DMS53 (cell line): ENCODE measurements at places on chromosomes 5 and 9.

DNA sequence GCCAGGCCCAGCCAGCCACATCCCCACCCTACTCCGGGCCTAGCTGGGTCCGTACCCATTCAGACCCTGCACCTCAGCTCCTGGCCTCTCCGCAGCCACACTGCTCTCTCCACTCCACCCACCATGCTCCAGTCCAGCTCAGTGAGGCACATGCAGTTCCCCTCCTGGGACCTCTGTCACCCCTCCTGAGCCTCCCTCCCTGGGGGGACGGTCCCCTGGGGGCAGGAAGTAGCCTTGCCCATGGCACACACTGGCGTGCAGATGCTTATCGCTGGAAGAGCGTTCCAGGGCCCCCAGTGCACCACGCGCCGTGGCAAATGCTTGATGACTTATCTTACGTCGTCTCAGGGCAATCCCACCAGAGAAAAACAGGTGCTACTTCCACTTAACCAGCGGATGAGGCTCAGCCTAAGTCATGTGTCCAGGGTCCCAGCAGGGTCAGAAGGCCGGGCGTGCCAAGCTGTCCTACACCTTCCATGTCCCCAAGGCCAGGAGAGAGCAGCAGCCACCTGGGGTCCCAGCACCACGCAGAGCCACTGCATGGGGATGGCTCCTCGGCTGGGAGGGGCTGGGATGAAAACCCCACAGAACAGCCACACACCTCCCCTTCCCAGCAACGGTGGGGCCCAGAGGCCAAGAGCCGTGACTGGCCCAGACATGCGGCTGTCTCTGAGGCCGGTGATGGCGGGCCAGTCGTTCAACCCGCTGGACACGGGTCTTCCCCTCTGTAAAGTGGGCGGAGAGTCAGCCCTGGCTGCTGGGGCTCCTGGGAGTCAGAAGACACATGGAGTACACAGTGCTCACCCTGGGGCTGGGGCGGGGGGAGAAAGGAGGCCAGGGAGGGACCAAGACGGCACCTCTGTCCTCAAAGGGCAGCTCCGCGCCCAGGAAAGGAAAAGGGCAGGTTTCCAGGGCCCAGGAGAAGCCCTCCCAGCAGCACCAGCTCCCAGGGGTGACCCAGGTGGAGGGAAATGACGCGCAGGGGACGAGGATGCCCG lies 2.6 kb upstream of the CCDC187 start:
- DNase-seq, result peak; percentile 52

- DNase-seq, result no peak
Measured at GRCh38 chr5:108739906-108740305, 7.8 kb upstream of the FER start.

DNA sequence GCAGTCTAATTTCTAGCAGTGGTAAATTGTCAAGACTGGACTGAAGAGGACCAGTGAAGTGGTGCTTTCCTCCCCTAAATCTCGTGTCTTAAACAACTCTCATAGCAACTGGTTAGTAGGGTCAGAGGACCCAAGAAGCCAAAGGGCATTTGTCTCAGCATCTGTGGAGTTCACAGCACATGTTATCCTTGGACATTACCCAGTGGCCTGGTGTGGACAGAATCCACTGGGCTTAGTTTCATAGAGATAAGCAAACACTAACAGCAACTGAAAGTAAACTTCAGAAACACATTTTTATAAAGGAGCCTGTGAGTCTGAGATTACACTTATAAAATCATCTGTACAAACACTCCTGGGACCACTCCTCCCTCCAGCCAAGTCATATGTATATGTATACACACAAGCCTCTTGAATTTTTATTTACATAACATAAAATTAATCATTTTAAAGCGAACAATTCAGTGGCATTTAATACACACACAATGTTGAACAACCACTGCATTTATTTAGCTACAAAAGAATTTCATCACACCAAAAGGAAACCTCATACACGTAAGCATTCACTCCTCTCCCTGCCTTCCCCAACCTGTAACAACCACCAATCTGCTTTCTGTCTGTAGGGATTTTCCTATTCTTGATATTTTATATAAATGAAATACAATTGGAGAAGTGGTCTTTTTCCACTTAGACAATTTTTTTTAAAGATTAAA lies 457.8 kb downstream of the RASEF start:
- DNase-seq, result peak; percentile 62

DNA sequence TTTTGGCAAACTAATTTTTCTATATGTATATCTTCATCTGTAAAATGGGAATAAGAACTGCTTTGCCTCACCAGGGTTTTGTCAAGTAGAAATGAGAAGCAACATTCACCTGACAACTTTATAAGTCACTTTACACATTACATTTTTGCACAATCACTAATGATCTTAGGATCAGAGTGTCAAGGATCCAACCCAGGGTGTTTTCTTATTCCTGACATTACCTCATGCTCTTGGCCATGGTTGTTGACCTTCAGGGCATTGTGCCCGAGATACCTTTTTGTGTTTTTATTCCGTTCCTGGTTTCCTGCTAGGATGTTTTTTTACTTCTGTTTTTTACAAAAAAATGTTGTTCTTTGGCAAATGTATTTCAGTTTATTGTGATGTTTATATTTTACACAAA lies 22.2 kb upstream of the RASA1 start:
- no peak for DNase-seq

DNA sequence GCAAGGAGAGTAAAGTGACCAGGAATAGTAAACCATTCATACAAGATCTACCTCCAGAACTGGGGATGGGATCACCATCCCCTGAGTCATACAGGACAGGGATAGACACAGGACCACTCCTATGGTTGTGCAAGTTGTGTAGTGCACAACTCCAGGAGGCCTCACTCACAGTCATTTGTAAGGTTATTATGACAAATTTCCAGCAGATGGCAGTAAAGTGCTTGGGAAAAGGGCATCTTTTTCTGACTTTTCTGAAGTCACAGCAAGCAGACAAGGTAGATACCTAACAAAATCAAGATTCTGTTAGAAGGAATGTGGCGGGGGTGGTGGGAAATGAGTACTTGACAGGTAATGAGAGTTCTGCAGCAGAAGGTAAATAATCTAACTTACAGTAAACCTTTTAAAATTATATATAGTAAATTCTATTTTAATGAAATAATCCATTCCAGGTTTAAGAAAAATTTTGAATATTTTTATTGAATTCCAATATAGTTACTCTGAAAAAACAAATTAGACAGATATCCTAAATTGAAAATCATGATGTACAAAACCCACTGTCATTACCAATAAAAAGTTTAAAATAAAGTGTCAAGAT lies 16.7 kb upstream of the KIF27 start:
- peak; percentile 79 for DNase-seq

DNA sequence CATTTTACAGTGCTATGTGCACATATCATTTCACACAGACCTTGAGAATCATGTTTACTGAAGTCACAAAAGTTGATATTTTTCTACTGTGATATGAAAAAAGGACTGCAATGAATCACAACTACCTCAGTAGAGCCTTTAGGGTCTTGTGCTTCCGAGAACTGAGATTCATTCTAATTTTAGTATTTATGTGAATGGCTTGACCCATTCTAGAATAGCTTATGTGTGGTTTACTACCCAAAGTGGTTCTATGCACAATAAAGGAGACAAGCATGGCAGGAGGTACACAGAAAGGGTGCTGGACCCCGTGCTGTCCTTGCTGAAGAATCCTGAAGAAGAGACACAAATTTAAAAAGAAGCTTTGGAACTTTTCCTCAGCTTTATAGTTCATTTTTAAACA lies 28.2 kb downstream of the MEF2C start:
- DNase-seq, result no peak

GRCh38 chr9:100281676-100282387 lies 70.9 kb downstream of the TEX10 start:
- DNase-seq, result no peak

DNA sequence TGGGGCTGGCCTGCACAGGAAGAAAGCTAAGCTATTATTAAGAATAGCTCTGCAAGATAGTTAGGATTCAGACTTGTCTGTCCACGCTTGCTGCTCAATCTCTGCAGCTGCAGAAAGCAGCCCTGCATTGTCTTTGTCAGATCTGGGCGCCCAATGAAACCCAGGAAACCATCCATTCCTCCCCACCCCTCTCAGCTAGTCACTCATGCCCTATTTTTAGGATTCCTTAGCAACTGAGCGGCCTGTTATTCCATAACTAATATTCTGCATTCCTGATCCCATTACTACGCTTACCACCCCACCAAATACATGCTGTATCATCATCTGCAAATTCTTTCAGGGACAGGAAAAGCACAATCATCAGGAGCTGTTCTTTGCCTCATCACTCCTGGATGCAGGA lies 52.9 kb upstream of the APC start:
- no peak for DNase-seq

- DNase-seq, result no peak
Measured at GRCh38 chr9:87635656-87636501, 90.0 kb upstream of the CTSL start.

DNA sequence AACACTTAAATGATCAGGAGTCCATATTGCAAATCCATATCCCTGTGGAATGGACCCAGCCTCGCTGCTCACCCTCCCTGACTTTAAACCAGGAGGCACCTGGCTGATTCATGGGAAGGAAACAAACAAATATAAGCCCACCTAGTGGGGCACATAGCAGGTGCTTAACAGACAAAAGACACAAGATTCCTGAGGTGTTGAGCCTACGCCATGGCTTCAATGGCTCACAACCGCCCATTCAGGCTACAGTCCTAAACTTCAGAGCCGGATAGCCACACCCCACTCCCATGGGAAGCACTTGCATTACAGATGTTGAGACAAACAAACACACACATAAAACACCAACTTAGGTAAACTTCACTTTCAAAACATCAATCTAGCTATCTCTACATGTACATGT lies 359.9 kb downstream of the ICE1 start:
- no peak for DNase-seq

DNA sequence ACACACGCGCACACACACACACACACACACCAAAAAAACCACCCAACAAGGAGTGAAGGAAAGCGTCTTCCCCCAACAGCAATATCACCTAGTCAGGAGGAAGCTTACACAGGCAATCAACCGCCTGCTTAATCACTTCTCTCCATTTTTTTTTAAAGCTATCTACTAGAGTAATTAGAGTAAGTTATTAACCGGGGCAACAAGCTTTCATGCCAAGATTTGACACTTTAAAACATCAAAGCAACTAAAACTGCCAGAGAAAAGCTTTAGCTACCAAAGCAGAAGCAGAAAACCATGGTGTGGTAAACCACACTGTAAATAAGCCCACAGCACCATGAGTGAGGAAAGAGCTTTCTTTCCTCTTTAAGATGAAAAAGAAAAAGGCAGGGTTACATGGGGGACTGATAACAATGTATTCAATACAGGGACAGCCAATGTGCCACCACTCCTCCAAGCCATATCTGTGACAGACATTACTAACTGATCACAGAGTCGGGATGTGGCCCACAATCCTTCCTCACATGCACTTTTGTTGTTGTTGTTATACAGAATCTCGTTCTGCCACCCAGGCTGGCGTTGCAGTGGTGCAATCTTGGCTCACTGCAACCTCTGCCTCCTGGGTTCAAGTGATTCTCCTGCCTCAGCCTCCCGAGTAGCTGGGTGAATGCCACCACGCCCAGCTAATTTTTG lies 282.1 kb downstream of the CRB2 start:
- DNase-seq, result peak; percentile 25

GRCh38 chr9:94783102-94783682 lies 56.7 kb downstream of the AOPEP start:
- DNase-seq, result peak; percentile 94

GRCh38 chr9:94758880-94759279 lies 32.4 kb downstream of the AOPEP start:
- DNase-seq, result no peak

DNA sequence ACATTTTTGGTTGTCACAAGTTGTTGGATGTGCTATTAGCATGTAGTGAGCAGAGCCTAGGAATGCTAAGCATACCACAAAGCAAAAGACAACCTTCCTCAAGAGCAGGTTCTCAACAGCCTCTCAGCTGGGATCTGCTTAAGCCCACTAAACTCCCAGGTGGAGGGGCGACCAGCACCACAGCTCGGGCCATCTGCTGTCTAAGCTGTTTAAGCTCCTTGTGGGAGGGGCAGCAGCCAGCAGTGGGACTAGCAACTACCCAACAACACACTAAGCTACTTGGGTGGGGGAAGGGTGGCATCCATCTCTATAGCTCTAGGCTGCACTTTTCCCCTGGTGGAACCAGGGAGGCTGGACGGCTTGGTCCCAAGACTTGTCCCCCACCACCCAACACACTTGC lies 1052.7 kb upstream of the ARRDC3 start:
- no peak for DNase-seq

GRCh38 chr9:73118286-73118685 lies 33.4 kb upstream of the ANXA1 start:
- DNase-seq, result no peak

GRCh38 chr5:104199771-104200170 lies 637.2 kb upstream of the NUDT12 start:
- no peak for DNase-seq

DNA sequence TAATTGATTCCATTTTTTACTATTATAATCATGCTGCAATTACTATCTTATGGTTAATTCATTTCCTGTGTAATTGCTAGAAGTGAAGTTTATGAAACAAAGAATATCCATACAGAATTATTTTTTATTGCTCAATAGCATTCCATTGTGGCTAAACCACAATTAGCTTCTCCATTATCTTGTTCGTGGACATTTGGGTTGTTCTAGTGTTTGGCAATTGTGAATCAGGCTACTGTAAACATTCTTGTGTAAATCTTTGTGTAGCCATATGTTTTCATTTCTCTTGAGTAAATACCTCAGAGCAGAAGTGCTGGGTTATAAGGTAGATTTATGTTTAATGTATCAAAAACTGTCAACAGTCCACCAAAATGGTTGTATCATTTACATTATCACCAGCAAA lies 341.1 kb downstream of the MAT2B start:
- DNase-seq, result peak; percentile 40

DNA sequence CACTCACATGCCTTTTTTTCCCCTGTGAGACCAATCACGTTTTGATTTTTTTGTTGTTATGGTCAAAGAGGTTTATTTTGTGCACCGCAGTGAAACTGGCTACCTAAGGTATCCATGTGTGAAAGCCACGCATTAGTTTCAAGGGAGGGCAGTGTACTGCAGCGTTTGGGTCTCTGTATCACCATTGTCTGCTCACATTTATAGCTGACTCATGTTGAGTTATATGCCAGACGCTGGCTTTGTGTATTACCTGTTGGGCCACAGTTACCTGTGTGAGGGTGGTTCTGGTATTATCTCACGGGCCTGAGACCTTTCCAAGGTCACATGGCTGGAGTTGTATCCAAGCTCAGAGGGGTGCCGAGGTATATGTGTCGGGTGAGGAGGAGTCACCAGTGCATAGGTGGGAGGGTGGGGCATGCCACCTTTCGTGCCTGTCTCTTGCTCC lies 75.8 kb downstream of the ARHGAP26 start:
- no peak for DNase-seq

- DNase-seq, result no peak
Measured at GRCh38 chr5:175236176-175236575, 207.8 kb downstream of the DRD1 start.

DNA sequence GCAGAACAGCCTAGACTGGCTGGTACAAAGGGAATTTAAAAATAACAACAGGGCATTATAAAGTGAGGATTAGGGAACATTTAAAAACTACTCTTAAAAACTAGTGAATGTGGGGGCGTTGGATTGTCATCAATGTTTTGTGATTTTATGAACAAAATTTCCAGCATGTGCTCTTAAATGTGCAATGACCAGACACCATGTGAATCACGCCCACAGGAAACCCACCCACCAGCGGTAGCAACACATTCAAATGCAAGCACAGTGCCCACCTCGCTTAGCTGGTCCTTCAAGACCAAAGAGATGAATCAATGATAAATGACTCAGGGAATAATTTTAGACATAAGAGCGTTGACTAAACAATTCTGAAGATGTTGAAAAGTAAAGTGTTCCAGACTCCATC lies 40.9 kb downstream of the S1PR3 start:
- DNase-seq, result no peak

- DNase-seq, result no peak
Measured at GRCh38 chr9:75134495-75134894, 46.2 kb downstream of the OSTF1 start.
